Mucosa of gallbladder (tissue), 1 donor: ENCODE measurements at places on chromosomes 6 and 20.

GRCh38 chr6:88749849-88750248 is 213.6 kb downstream of the RNGTT start:
- DNase-seq, result no peak

DNA sequence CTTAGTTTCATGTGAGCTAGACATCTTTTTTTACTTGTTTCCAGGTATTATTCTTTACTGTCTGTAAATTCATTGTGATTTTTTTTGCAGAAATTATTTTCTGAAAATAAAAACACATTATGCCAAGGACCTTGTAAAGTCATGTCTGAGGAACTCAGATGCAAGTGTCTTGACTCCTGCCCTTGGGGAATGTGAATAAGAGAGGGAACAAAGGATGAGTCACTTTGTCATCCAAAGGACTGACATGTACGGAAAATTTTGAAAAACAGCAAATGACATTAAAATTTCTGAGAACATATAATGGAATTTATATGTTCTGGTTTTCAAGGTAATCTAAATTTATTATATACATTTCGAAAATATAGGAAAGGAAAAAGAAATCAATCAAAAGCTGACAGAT is 660.4 kb downstream of the CD109 start:
- DNase-seq, result no peak

GRCh38 chr6:125947615-125948014 is 9.0 kb upstream of the HINT3 start:
- peak; percentile 44 for DNase-seq

DNA sequence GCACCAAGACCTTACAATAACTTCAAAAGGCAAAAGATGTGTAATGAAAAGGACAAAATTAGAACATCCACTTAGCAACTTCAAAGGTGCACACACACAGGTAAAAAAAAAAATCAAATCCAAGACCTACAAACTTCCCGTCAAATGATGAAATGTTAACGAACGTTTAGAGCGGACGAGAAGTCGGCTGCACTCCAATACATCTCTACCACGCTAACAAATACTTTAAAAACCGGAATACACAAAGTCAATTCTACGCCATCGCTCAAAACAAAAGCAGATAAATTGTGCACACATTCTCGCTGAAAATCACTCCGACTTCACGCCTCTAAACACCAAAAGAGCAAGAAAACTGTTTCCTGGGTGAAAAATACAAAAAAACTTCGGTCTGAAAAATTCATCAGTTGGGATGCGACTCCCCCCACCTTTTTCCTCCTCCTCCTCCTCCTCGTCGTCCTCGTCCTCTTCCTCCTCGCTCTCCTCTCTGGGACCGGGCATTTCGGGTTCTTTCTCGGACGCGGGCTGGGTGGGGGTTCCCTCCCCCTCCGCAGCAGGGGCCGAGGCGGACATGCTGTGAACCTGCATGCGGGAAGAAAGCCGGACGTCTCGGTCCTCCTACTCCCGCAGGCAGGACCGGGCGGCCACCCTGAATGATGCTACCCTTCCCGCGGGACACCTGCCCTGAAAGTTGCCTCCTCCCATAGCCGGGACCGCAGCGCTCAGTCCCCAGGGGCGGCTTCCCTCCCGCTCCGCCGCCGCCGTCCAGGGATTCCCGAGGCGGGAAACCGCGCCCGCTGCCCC is 712 bp downstream of the DEK start:
- DNase-seq, result no peak

GRCh38 chr6:156934069-156934460 is 156.9 kb downstream of the ARID1B start:
- DNase-seq, result no peak

GRCh38 chr6:16759181-16759645 is 2.0 kb downstream of the ATXN1 start:
- no peak for DNase-seq
